Stimulated activated CD8-positive, alpha-beta memory T cell treated with anti-CD3 and anti-CD28 coated beads, Interleukin-2, amount 100 ng/mL, for 1 hour (primary cell): ENCODE measurements at places on chromosomes 12 and 14.

DNA sequence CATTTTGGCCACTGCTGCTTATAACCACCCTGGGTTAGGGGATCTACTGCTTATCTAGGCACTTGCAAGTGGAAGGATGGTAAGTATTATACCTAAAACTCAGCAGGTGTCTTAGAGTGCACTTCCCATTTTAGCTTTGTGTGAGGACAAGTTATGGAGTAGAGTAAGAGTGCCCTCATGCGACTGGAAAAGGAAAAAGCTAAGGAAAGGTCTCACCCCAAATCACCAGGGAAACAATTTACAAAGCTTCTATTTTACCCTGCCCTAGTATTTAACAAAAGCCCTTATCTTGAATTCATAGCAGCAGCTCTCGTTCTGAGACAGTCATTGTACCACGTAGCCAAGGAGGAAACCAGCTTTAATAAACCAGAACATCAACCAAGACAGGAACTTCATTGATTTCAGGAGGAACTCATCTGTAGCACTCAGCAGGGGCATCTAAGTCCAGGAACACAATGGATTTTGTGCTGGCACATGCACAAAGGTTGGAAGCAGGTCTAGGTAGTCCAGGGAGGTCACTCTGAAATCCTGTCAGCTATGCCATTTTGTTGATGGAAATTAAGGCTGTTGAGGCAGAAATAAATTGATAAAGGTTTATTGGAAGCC is 2.9 kb downstream of the RDH12 start:
- no peak for DNase-seq

- no peak for DNase-seq
Measured at GRCh38 chr12:18861287-18861858, 123.5 kb downstream of the CAPZA3 start.

- DNase-seq: no peak
Measured at GRCh38 chr14:36420149-36420687, 99.8 kb upstream of the MBIP start.

- no peak for DNase-seq
Measured at GRCh38 chr14:24279301-24280186, 8.1 kb upstream of the RABGGTA start.

- no peak for DNase-seq
Measured at GRCh38 chr12:6843118-6843902, 2.6 kb downstream of the GNB3 start.

GRCh38 chr12:108772891-108773797 is 41.8 kb upstream of the CORO1C start:
- DNase-seq: no peak

DNA sequence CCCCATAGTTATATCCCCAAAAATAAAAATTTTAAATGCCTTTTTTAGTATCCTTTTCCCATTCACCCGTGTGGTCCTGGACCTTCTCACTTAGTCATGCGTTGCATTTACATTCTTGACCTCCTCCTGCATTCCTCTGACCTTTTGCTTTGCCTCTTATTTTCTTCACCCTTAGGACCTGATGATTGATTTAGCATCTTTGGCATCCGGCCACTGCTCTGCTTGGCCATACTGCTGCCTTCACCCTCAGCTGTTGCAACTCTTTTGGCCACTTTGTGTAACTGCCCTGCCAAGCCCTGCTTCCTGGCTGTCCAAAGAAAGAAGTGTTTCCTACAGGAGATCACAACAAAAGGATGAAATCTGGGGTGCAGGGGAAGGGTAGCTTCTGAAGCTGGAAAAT is 48.8 kb upstream of the SLC38A4 start:
- DNase-seq: no peak

- DNase-seq: no peak
Measured at GRCh38 chr14:67245104-67245503, 3.9 kb downstream of the PALS1 start.

DNA sequence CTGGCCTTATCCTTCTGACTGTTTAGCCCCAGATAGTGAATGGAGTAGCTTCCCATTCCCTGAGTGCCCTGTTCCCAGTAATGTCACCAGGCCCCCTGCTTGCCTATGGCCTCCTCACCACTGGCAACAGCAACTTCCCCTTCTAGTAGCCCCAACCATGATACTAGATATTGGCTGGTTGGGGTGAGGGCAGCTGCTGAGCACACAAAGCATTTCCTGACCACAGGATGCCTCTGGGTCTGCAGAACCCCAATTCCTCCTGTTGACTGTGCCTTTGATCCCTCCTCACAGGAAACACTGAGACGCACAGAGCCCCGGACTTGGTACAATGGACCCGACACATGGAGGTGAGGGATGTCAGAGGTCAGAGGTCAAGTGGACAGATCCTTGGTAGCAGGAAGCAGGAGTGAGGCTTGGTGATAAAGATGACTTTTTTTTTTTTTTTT is 597 bp downstream of the SOAT2 start:
- DNase-seq: no peak

GRCh38 chr12:45298721-45299692 is 83.1 kb downstream of the ANO6 start:
- DNase-seq: no peak

DNA sequence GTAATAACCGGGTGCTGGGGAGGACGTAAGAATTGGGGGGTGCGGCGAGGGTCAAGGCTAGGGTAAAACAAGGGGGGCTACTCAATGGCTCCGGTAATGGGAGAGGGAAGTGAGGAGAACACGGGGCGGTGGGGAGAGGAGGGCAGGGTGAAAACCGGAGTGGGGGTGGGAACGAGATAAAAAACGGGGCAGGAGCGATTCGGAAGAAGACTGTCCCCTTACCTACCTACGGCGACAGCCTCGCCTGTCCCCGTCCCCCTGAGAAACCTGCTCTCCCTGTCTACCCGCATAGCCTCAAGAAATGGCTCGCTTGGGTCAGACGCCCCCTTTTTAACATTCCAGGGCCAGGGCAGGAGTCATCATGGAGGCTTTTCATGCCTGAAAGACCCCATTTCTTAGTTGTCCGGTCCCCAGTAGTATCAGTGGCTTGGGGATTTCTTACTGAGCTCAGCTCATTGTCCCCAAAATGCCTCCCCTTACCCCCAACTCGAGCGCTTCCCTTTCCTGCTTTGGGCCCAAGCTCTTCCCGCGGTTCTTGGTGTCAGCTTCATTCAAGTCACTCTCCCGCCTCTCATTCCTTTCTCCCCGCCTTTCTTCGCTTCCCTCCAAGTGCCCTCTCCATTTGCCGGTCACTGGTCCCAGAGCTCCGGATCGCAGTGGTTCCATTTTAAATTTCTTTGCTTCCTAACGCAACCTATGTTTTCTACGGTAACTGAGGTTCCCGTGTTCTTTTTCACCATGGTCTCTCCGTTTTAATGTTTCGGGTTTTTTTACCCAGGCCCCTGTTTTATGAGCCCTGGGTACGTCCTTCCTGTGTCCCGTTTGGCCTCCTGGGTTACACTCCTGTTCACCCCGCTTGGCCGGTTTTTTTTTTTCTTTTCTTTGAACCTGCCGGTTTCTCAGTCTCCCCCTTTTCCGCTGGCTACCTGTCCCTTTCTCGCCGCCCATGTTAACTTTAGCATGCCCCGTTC is 1.2 kb upstream of the WSB2 start:
- no peak for DNase-seq

DNA sequence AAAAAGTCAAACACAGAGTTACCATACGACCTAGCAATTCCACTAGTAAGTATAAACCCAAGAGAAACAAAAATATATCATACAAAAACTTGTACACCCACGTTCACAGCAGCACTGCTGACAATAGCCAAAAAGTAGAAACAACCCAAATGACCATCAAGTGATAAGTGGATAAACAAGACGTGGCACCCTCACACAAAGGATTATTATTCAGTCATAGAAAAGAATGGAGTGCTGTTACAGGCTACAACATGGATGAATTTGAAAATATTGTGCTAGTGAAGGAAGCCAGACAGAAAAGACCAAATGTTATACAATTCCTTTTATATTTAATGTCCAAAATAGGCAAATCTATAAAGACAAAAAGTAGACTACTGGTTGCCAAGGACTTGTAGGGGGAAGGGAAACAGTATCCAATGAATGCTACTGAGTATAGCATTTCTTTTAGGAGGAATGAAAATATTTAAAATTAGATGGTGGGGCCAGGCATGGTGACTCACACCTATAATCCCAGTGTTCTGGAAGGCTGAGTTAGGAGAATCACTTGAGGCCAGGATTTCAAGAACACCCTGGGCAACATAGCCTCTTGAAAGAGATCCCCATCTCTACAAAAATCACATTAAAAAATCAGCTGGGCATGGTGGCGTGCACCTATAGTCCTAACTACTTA is 41.9 kb downstream of the SPTLC2 start:
- DNase-seq: no peak

- DNase-seq: no peak
Measured at GRCh38 chr14:24258119-24258518, 4.9 kb downstream of the TGM1 start.

GRCh38 chr12:26631846-26632245 is 201.1 kb downstream of the ITPR2 start:
- DNase-seq: no peak

DNA sequence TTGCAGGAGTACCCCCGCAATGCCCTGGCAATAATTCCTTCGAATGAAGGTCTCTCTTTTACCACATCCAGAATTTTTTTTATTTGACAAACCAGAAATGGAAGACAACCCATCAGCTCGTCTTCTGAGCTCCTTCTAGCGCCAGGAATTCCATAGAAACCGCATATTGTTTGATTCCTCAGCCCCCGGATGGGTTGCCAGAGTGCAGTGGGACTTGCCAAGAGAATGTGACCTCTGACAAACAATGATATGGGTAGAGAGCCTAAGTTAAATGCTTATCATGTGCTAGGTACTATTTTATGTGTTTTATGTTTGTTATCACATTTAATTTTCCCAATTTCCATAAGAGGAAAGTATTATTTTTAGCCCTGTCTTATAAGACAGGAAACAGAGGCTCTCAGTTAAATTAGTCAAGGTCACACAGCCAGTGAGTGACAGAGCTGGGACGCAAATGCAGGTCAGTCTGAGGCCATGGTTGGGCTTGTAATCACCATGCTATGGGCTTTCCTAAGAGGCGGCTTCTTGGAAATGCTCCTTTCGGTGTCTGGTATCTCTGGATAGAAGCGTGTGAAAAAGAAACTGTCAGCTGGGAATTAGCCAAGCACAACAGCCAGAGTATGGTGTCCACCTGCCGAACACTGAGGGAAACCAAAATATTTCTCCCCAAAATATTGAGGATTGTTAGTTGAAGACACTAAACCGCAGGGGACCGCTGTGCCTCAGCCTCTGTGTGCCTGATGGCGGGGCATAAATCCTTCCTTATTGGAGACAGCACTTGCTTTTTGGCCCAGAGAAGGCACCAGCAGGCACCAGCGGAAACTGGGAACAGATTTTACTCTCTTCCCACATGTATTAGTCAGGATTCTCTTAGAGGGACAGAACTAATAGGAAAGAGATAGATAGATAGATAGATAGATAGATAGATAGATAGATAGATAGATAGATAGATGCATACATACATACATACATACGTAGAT is 29.4 kb upstream of the ETFBKMT start:
- DNase-seq: no peak

DNA sequence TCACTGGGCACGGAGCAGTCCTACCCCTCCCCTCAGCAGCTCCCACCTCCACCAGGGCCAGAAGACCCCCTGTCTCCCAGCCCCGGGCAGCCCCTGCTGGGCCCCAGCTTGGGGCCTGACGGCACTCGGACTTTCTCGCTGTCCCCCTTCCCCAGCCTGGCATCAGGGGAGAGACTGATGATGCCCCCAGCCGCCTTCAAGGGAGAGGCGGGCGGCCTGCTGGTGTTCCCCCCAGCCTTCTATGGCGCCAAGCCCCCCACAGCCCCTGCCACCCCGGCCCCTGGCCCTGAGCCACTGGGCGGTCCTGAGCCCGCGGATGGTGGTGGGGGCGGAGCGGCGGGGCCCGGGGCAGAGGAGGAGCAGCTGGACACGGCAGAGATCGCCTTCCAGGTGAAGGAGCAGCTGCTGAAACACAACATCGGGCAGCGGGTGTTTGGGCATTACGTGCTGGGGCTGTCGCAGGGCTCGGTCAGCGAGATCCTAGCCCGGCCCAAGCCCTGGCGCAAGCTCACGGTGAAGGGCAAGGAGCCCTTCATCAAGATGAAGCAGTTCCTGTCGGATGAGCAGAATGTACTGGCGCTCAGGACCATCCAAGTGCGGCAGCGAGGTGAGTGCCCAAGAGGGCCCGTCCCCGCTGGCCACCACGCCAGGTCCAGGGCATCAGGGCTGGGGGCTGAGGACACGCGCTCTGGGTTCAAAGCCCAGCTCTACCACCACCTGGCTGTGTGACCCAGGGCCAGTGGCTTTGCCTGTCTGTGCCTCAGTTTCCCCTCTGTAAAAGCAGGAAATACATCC is 58.6 kb downstream of the PHETA1 start:
- DNase-seq: no peak

GRCh38 chr12:3091382-3092241 is 14.4 kb downstream of the TSPAN9 start:
- no peak for DNase-seq

DNA sequence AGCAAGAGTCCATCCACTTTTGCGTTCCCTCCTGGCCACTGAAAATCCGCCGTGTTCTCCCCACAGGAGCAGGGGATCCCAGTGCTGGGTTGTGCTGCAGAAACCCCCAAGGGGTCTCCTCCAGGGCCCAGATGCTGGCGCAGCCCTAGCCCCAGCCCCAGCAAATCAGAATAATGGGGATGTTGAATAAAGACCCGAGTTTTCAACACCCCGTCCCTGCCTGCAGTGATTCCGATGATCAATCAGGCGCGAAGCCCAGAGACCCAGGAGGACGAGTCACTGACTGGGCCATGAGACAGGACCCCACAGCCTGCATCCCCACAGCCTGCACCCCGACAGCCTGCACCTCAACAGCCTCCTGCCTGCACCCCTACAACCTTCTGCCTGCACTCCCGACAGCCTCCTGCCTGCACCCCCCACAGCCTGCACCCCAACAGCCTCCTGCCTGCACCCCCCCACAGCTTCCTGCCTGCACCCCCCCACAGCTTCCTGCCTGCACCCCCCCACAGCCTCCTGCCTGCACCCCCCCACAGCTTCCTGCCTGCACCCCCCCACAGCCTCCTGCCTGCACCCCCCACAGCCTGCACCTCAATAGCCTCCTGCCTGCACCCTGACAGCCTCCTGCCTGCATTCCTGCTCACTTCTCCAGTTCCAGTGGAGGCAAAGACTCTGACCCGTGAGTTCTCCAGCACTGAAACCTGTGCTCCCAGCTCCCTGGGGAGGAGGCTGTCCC is 37.2 kb downstream of the TNFAIP2 start:
- no peak for DNase-seq

DNA sequence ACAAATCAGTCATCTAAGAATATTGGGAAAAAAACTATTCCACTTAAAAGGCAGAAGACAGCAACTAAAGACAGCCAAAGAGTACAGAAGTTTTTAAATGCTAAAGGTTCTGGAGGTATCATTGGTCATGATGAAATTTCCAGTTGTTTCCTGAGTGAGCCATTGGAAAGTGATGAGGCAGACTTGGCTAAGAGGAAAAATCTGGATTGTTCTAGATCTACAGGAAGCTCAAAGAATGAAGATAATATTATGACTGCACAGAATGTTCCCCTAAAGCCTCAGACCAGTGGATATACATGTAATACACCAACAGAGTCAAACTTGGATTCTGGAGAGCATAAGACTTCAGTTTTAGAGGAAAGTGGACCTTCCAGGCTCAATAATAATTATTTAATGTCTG is 22.8 kb downstream of the GALNT4 start:
- DNase-seq: no peak
